ENCODE measurements at places on chromosomes 6 and 20.

GRCh38 chr6:148652205-148652604 lies 94.6 kb upstream of the UST start:
- H3K36me3 ChIP-seq = no peaks in the 10 kb centered on the region
- H3K4me1 ChIP-seq = no peaks in the 10 kb centered on the region
- no peak for DNase-seq
- no peak overlapping the region for H3K4me3 ChIP-seq
- no peak overlapping the region for H3K27ac ChIP-seq

- no peaks in the 10 kb centered on the region for H3K27me3 ChIP-seq
- H3K4me3 ChIP-seq = no peak overlapping the region
- no peak overlapping the region for H3K27ac ChIP-seq
Observed at GRCh38 chr6:114267897-114268296, 74.9 kb downstream of the HS3ST5 start.

GRCh38 chr6:5103250-5103649 lies 18.1 kb downstream of the PPP1R3G start:
- no peak overlapping the region for H3K27ac ChIP-seq
- H3K36me3 ChIP-seq = no peaks in the 10 kb centered on the region
- no peaks in the 10 kb centered on the region for H3K4me1 ChIP-seq

- no peak for DNase-seq
- peaks cover 17% of the 10 kb centered on the region for H3K36me3 ChIP-seq
- H3K27ac ChIP-seq = no peak overlapping the region
- peaks cover 18% of the 10 kb centered on the region for H3K4me1 ChIP-seq
- no peaks in the 10 kb centered on the region for H3K27me3 ChIP-seq
Observed at GRCh38 chr6:16301511-16301910, 63.1 kb downstream of the GMPR start.

- H3K27ac ChIP-seq = no peak overlapping the region
- DNase-seq = no peak
- peaks cover 6% of the 10 kb centered on the region for H3K4me1 ChIP-seq
- peaks cover 4% of the 10 kb centered on the region for H3K27me3 ChIP-seq
Observed at GRCh38 chr20:3727401-3728021, 5.0 kb upstream of the HSPA12B start.

DNA sequence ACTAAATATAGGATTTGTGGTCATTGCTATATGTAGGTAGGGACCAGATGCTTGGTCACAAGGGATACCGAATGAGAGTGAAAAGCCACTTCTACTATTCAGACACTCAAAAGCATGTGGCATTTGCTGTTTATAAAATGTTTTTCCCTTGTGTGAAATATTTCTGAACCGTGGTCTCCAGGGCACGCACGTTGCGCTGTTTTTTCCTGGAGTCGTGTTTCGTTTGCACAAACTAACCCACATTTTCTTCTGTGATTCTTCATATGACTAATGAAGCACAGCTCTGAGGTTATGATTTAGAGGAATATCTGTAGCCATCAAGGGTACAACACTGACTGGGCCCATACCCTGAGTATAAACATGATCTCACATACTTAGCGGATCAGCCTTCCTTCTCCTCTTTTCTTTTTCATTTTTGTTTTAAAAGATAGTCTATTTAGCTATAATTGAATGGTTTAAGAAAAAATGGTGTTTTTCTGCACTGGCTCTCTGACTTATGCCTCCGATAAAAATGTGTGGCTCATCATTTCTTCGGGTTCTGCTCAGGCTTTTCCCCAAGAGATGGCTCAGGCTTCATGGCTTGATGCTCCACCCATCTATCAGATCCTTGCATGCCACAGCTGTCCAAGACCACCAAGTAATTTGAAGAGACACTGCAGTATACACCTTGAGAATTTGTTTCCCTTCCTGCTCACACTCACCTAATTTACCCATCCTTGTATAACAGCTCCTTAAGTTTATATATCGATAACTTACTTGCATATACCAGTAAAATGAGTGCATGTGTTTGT lies 59.9 kb upstream of the HBS1L start:
- no peak for DNase-seq
- H3K36me3 ChIP-seq = no peaks in the 10 kb centered on the region
- peaks cover 21% of the 10 kb centered on the region for H3K4me1 ChIP-seq
- H3K27me3 ChIP-seq = no peaks in the 10 kb centered on the region

- H3K4me1 ChIP-seq = no peaks in the 10 kb centered on the region
- no peak overlapping the region for H3K27ac ChIP-seq
- no peak overlapping the region for H3K4me3 ChIP-seq
- no peak for DNase-seq
- peaks cover 3% of the 10 kb centered on the region for H3K36me3 ChIP-seq
Observed at GRCh38 chr6:118524686-118525085, 23.4 kb upstream of the PLN start.

Measured in K562 (cell line).